ENCODE measurements at places on chromosomes 11 and 22.

- no peak for DNase-seq
Observed at GRCh38 chr22:33958741-33959140, 38.5 kb upstream of the LARGE1 start.

- DNase-seq = no peak
Observed at GRCh38 chr22:34434371-34434770, 514.1 kb upstream of the LARGE1 start.

DNA sequence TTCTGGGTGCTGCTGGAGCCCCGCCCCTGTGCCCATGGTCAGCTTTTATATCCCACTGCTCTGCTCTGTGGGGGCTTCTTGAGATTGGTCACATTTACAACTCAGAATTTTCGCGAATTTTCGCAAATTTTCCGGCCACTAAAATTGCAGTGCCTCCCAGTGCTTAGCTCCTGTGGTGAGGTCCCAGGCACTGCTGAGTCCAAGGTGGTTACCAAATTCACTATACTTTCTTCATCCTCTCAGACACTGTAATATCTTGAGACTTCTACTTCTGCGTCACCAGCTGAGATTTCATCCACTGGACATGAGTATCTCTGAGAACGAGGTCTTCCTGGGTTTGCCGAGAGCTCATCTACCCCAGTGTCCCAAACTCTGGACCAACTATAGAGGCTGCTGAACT, 8.7 kb downstream of the KDM4F start:
- DNase-seq = no peak

- DNase-seq = no peak
Observed at GRCh38 chr11:46918083-46918787, at the start of gene LRP4. Gene LRP4, minus strand, starts transcription at chr11:46918550. Its CDS starts 171 bp downstream, at chr11:46918379.

DNA sequence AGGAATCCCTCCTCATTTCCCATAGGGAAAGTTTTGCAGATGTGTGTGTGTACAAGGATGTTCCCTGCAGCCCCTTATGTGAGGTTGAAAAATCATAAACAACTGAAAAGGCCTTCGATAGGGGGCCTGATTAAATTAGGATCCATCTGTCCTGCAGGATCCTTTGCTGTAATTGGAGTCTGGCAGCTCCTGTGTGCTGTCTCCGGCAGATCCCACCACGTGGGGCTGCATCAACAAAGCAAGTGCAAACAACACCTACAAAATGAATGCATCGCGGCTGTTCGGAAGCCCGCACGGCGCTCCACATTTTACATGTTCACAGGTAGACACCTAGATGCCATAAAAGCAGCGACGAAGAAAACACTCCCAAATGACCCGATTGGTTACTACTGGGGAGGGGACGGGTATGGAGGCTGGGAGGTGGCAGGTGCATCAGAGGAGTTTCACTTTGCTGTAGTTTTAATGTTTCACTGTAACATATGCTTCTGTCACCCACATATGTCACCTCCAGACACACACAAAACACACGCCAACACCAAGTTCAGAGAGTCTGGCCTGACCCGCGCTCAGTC, 52.2 kb downstream of the NFAM1 start:
- DNase-seq = no peak

- DNase-seq = no peak
Observed at GRCh38 chr11:88169881-88170280, 5.4 kb downstream of the RAB38 start.

- DNase-seq = no peak
Observed at GRCh38 chr11:12318791-12319438, 58.5 kb upstream of the PARVA start.

DNA sequence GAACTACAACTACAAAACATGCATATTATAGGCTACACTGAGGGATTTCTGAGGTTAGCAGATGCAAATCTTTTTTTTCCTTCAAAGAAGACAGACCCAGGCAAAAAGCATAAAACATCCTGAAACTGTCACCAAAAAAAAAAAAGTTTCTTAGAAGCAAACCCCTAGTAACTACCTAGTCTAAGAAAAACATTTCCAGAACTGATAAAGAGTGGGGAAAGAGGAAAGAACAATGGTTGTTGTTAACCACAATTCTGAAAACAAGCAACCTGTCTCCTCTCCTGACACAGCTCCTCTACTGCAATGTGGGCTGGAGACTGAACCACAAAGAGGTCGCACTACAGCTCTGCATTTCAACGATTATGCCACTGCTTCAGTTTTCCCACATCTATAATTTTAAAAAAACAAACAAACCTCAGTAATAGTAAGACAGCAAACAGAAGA, 15.0 kb downstream of the DENND5A start:
- DNase-seq = no peak

DNA sequence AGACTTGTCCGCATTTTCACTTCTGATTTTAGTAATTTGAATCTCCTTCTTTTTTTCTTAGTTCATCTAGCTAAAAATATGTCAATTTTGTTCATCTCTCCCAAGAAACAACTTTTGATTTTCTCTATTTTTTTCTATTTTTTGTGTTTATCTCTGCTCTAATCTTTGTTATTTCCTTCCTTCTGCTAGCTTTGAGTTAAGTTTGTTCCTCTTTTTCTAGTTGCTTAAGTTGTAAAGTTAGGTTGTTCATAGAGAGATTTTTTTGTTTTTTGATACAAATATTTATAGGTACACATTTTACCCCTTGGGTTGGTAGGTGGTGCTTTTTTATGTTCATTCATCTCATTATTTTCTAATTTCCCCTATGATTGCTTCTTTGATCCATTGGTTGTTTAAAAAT, 22.1 kb upstream of the XKR3 start:
- no peak for DNase-seq

- no peak for DNase-seq
Observed at GRCh38 chr11:68806931-68807844, 34.5 kb downstream of the CPT1A start.

GRCh38 chr11:126039485-126040271, 23.0 kb downstream of the CDON start:
- no peak for DNase-seq

GRCh38 chr11:65213322-65214211, 31.8 kb downstream of the CAPN1 start:
- no peak for DNase-seq

- no peak for DNase-seq
Observed at GRCh38 chr22:47335460-47335859, 573.0 kb downstream of the TBC1D22A start.

DNA sequence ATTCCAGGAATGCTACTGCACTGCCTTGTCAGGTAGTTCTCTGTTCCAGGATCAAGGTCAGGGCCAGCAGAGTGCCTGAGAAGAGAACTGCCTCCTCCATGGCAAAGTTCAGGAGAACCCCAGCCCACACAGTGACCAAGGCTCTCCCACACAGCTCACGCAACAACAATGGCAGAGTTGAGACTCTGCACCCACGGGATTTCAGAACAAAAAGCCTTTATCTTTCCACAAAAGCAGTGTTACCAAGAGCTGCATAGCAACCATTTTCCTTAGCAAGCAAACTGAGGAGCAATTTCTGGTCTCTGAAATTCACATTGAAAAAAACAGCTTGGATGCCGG, 11.1 kb downstream of the PLAAT3 start:
- DNase-seq = no peak

- DNase-seq = no peak
Observed at GRCh38 chr11:20501252-20501651, 98.2 kb upstream of the SLC6A5 start.

DNA sequence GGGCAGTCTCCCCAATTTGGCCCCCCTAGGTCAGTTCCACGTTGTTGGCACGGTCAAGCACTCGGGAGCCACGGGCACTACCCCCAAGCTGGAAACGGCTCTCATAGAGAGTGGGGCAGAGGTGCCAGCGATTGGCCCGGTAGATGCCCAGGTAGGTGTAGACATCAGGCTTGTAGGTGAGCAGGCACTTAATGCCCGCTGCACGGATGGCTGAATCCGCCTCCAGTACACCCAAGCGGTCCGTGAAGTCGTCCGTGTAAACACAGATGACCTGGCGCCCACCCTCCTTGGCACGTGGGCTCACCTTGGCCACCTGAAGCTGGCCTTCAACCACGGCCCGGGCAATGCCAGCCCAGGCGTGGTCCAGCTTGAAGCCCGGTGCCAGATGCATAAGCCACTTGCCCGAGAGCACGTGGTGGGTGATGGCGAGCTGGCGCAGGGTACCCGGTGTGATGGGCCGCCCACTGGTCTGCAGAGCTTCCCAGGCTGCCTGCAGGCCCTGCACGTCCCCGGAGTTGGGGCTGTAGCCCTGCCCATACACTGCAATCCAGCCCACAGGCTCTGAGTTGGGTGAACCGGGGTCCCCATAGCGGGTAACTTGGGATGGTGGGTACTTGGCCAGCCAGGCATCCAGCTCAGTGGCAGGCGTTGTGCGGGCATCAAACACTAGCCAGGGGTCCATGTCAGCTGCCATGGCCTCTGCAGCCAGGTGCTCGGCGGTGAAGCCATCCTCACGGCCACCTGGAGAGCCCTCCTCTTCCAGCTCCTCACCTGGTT, 1.2 kb downstream of the C11orf68 start:
- no peak for DNase-seq

- DNase-seq = no peak
Observed at GRCh38 chr11:64185175-64185692, 737 bp upstream of the STIP1 start.

- no peak for DNase-seq
Observed at GRCh38 chr11:82995235-82995634, 76.5 kb downstream of the RAB30 start.

- no peak for DNase-seq
Observed at GRCh38 chr11:123231256-123231655, 36.2 kb upstream of the CLMP start.

GRCh38 chr11:47904048-47904447, 55.9 kb upstream of the NUP160 start:
- DNase-seq = no peak

DNA sequence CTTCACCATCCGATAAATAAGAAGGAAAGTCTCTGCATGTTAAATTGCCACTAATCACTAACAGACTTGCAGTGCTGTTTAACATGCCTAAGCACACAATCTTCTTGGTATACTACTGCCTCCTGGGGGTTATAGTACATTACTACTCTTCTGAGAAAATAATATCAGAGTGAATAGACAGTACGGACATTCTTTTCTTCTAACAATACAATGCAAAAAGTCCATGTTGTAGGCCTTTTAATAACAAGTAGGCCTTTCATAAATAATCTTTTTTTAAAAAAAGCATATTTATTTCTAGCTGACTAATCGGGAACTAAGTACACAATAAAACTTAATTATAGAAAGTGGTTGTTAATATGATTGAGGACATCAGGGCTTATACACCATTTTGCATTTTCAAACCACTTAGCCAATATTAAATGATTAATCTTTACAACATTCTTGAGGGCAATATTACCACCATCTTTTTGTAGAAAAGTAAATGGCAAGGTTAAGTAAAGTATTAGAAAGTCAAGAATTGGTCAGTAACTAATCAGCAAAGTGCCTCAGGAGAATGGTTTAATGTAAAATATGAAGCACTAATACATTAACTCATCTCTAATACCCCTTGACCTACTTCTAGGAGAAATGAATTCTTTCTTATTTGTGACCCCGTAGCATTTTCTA, 84.7 kb downstream of the TTC28 start:
- no peak for DNase-seq

DNA sequence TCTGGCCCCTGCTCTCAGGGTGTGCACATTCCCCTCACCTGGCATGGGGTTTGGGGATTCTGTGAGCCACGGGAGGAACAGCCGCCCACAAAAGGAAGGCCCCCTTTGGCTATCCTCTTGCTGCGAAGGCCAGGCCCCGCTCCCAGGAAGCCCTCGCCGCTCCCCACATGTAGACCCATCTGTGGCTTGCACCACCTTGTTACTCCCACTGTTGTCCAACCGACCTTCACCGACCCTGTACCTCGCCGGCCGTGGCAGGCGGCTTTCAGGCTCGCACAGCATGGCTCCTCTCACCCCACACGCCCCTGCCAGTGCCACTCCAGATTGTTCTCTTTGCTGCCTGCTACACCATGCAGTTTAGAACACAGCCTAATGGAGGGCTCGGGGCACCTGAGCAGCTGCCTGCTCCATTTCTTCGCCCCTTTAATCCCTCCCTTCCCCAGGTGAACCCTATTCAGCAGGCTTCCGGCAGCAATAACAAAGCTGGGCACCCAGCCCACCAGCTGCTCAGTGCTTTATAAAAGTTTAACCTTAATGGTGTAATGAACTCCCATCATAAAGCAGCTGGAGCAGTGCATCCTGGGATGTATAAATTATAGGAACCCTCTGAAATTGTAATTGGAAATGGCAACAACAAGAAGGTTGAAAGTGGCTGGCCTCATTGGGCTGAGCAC, 10.7 kb downstream of the DAGLA start:
- no peak for DNase-seq

GRCh38 chr11:126165311-126165720, 46.1 kb downstream of the RPUSD4 start:
- no peak for DNase-seq

- DNase-seq = no peak
Observed at GRCh38 chr22:46088541-46089311, 61.6 kb upstream of the PPARA start.

GRCh38 chr22:35547987-35548721, 7.5 kb downstream of the RASD2 start:
- DNase-seq = no peak

DNA sequence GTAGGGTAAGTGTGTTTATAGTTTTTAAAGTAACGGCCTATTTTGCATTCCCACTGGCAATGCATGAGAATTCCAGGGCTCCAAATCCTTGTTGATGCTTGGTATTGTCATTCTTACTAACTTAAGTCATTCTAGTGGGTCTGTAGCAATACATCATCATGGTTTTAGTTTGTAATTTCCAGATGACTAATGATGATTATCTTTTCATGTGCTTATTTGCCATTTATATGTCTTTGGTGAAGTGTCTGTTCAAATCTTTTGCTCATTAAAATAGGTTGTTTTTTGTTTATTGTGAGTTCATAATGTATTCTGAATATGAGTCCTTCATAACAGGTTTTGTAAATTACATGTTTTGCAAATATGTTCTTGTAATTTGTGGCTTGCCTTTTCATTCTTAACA, 31.2 kb downstream of the MTMR3 start:
- no peak for DNase-seq

GRCh38 chr11:120707663-120708062, 196.1 kb downstream of the GRIK4 start:
- DNase-seq = no peak

- DNase-seq = no peak
Observed at GRCh38 chr22:24037851-24038765, 27.0 kb downstream of the CABIN1 start.
